H9 (cell line): ENCODE measurements at places on chromosomes 4 and X. TPM values are rescaled to one million over a fixed set of nuclear protein-coding genes. Genes with fewer than 3 reads are reported as not detected.

The RXFP1 gene
- total RNA-seq, result 0.15 and 0.17 TPM in 2 replicates

The MAMLD1 gene
- total RNA-seq, result 0.48 and 0.53 TPM in 2 replicates

The EREG gene
- total RNA-seq, result not detected in 2 replicates

DNA sequence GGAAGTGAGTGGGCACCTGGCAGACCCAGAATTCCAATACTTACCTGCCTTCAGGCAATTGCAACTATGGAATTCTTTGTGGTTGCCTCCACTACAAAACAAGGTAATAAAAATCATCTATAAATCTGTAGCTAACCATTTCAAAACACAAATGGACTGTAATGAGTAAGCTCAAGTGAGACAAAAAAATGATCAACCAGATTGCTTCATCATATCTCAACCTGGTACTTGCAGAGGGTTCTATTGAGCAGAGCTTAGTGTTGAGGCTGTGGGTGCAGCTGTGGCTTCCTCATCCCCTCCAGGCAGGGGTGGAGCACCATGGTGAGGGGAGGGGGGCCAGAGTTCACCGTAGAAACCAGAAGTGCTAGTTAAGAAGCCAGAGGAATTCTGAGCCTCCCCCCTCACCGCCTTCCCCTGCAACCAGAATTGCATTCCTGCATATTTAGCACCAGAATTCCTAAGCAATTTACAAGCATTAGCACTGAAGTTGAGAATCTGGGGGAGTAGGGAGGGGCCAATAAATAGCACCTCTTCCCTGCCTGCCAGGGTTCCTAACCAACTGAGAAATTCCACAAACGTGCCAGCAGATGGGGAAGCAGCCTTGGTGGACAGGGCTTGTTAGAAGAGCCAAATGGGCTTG, 11.5 kb downstream of the CTAG1A start:
- DNase-seq, result peak; percentile 87

DNA sequence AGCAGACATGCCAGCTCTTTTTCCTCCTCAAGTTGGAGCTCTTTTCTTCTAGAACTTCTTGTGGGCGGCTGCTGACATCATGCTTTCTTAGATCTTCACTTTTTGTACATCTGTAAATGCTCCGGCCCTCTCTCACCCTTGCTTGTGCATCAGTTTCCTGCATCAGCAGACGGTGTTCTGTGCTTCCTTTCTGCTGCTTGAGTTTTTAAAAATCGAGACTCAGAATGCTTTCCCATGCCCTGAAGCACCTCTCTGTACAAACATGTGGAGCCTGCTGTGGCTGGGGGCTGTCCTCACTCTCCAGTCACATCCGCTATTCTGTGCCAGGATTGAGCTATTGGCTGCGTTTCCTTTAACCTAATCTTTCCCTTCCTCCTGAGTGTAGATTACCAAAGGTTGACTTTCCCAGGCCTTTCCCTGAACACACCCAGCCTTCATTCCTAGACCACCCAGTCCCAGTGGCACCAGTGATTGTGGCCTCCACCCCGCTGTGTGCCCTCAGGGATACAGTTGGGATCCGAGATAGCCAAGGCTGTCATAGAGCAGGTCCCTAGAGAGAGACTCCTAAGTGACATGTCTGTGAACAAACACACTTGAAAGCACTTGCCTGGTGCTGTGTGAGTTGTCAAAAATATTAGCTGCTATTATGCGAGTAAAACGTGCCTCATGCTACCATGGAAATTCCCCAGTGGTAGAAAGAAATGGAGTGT, 41.9 kb downstream of the TNIP2 start:
- no peak for DNase-seq

- no peak for DNase-seq
Measured at GRCh38 chr4:128527351-128527750, 239.7 kb upstream of the PGRMC2 start.

GRCh38 chr4:35772291-35772690, 472.0 kb downstream of the ARAP2 start:
- DNase-seq, result no peak

GRCh38 chrX:112766774-112767173, 73.9 kb downstream of the AMOT start:
- no peak for DNase-seq

DNA sequence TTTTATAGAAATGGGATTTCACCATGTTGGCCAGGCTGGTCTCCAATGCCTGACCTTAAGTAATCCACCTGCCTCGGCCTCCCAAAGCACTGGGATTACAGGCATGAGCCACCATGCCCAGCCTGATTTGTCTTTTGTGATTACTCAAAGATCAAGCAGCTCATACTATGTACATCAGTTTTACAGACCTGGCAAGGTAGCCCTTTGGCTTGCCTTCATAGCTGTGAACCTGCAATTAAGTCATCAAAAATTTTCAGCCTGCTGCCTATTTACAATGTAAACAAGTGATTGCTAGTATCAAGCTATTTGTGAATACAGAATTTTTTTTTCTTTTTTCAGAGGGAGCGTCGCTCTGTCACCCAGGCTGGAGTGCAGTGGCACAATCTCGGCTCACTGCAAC, 46.2 kb downstream of the GSX2 start:
- no peak for DNase-seq

The DTHD1 gene
- not detected in 2 replicates for total RNA-seq
